H4 (cell line): ENCODE measurements at places on chromosomes 13 and 19. TPM values are rescaled to one million over a fixed set of nuclear protein-coding genes. Genes with fewer than 3 reads are reported as not detected.

The OLFM2 gene
- 11.1 and 17.3 TPM in 2 replicates for total RNA-seq

The FGF9 gene
- total RNA-seq, result 0.56 TPM in 1 of 2 replicates, not detected in the other

- DNase-seq, result no peak
Observed at GRCh38 chr13:46595136-46595884, 42.3 kb downstream of the LRCH1 start.

DNA sequence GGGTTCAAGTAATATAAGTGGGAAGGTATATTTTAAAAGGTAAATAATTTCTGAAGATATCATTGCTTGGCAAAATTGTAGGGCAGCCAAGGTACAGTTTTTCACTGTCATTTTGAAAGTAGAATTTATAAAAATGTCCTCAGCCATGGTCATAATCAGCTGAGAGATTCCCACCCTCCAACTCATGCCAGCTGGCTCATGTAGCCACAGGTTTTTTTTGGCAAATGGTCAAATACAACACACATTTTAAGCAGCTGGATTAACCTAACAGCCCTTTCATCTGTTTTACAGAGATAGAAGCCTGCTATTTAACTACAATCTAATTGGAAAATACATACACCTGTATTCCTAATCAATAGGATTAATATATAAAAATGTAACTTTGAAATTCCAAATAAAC is 619.2 kb upstream of the SGCG start:
- no peak for DNase-seq

DNA sequence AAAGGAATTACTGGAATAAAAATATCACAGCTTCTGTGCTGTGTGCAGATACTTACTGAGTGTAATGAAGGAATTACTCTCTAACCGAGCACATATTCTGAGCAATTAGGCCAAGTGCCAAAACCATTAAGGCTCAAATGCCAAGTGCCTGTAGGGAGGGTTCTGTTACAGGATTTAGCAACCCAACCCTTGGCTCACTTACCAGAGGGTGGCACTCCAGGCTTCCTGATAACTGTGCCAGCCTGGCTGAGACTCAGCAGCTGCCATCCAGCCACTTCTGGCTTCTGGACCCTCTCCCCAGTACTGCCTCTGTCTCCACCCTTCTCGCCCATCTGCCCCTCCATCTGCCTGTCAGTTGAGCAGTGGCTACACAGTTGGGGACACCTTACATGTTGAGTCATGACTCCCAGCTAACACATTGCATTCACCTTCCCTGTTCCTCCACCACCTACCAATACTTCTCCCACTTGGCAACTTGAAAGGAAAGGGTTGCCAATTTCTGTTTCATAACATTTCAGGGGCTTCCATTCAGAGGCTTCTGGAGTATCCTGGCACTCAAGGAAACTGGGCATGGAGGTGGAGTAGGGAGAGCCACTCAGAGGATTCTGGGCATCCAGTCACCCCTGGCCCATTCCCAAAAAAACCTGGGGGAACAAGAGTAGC is 110.5 kb downstream of the COG6 start:
- peak; percentile 16 for DNase-seq

- no peak for DNase-seq
Observed at GRCh38 chr19:5628919-5629481, 6.1 kb downstream of the SAFB start.

DNA sequence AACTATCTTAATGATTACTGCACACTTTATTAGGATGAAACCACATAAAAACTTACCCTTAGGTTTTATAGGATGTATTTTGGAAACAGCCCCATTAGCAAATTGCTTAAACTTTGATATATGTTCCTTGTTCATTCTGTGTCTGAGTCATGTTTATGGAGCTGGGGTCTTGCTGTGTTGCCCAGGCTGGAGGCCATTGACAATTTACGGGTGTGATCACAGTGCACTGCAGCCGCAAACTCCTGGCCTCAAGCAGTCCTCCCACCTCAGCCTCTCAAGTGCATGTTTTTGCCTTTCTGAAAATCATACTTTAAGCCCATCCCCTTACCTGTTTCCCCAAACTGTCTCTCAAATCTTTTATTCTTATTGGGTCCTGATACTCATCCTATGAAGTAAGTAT is 5.2 kb upstream of the CHAMP1 start:
- no peak for DNase-seq

DNA sequence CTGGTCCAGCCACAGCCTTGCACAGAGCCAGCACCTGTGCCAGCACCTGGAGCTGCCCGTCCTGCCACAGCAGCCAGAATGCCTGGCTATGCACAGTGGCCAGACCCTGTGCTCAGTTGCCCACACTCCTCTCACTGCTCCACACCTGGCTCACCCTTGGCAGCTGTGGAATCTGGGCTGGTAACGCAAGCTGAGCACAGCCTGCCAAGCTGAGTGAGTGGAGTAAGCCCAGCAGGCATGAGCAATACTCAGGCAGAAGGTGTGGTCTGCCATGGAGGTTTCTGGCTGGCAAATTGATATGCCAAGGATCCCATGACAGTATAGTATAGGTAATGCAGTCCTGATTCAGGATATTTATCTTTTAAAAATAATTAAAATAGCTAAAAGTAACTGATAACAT is 122.2 kb downstream of the PCDH9 start:
- no peak for DNase-seq

DNA sequence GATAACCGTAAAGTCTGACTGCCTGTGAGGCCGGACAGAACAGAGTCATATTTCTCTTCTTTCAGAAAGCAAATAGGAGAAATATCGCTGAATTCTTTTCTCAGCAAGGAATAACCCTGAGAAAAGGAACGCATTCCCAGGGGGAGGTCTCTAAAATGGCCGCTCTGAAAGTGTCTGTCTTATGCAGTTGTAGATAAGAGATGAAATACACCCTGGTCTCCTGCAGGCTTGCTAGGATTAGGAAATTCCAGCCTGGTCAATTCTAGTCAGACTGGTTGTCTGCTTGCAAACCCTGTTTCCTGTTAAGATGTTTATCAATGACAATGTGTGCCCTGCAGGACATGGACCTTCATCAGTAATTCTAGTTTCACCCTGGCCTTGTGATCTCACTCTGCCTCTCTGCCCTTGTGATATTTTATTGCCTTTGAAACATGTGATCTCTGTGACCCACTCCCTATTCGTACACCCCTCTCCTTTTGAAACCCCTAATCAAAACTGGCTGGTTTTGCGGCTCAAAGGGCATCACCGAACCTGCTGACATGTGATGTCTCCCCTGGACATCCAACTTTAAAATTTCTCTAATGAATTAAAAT is 934.8 kb upstream of the SPRY2 start:
- no peak for DNase-seq
